ENCODE measurements at places on chromosomes 6 and 20. TPM values are rescaled to one million over a fixed set of nuclear protein-coding genes. Genes with fewer than 3 reads are reported as not detected.
A peak's percentile ranks its signal among the peaks of the same experiment; 100 is the strongest.

The C6orf58 gene
- not detected for polyA plus RNA-seq

DNA sequence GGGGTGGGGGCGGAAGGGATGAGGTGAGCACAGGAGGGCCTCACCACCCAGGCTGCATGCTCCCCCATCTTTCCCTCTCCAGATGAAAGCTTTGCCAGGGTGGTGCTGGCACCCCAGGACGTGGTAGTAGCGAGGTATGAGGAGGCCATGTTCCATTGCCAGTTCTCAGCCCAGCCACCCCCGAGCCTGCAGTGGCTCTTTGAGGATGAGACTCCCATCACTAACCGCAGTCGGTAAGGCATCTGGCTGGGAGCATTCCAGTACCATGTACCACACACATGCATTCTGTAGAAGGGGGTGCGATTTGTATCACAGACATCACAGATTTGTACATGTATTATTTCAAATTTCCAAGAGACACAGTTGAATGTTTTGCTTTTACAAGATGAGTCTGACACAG lies 40.6 kb upstream of the SRF start:
- H3K36me3 ChIP-seq, result peaks cover 32% of the 10 kb centered on the region
- H3K27ac ChIP-seq, result no peak overlapping the region
- DNase-seq, result no peak
- H3K4me3 ChIP-seq, result no peak overlapping the region

DNA sequence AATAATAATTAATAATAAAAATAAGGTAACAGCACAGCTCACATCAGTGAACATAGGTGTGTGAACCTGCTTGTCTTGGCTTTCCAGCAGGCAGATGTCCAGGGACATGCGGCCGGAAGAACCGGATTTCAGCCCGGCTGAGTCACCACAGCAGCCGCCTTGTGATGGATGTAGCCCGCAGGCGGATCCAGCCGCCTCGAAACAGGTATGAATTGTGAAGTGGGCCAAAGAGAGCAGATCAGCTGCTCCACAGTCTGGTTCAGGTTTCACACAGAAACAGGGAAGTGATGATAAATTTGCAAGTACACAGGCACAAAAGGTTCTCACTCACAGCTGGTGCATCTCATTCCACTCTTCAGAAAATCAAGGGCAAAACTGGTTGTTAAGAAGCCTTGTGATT lies 55.1 kb downstream of the ID4 start:
- no peaks in the 10 kb centered on the region for H3K27me3 ChIP-seq
- no peak overlapping the region for H3K4me3 ChIP-seq
- H3K36me3 ChIP-seq, result no peaks in the 10 kb centered on the region
- no peak for DNase-seq
- H3K4me1 ChIP-seq, result no peaks in the 10 kb centered on the region
- H3K27ac ChIP-seq, result no peak overlapping the region

GRCh38 chr20:32333988-32334885 lies 23.9 kb upstream of the ASXL1 start:
- H3K27ac ChIP-seq, result no peak overlapping the region
- no peaks in the 10 kb centered on the region for H3K27me3 ChIP-seq
- no peak for DNase-seq
- peaks cover 17% of the 10 kb centered on the region for H3K36me3 ChIP-seq

The C20orf202 gene
- polyA plus RNA-seq, result not detected

The NMBR gene
- not detected for polyA plus RNA-seq

The RNF144B gene
- 0.44 TPM for polyA plus RNA-seq

GRCh38 chr6:114997813-114998292 lies 655.0 kb upstream of the HS3ST5 start:
- no peak overlapping the region for H3K27ac ChIP-seq
- no peaks in the 10 kb centered on the region for H3K4me1 ChIP-seq
- no peaks in the 10 kb centered on the region for H3K27me3 ChIP-seq
- H3K4me3 ChIP-seq, result no peak overlapping the region

GRCh38 chr6:63418741-63419140 lies 99.0 kb upstream of the LGSN start:
- no peaks in the 10 kb centered on the region for H3K27me3 ChIP-seq
- no peaks in the 10 kb centered on the region for H3K4me1 ChIP-seq
- DNase-seq, result no peak

The SNX21 gene
- polyA plus RNA-seq, result 19.2 TPM

DNA sequence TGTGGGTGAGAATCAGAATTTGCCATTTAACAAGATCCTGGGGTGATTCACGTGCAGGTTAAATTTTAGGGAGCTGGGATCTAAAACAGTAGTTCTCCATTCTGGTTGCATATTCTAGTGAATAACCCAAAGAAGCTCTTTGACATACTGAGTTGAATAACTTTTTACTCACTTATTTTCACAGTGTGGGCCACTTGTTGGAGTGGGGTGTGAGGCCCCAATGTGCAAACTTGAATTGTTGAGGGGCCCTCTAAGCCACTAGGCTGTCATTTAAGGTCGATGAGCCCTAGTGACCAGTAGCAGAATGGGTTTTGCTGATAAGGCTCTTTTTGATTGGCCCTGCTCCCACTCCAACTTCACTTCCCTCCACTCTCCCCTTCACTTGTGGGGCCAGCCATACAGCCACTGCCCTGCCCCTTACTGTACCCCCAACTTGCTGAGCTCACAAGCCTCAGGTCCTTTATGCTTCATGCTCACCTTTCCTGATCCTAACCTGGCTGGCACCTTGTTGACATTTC lies 33.6 kb upstream of the RIPOR2 start:
- H3K27ac ChIP-seq, result no peak overlapping the region
- no peak overlapping the region for H3K4me3 ChIP-seq
- no peak for DNase-seq
- H3K27me3 ChIP-seq, result no peaks in the 10 kb centered on the region
- H3K4me1 ChIP-seq, result no peaks in the 10 kb centered on the region

The SOX18 gene
- polyA plus RNA-seq, result not detected

The BTNL2 gene
- polyA plus RNA-seq, result not detected

GRCh38 chr20:37994512-37994911 lies 38.7 kb downstream of the TTI1 start:
- no peak overlapping the region for H3K4me3 ChIP-seq
- peaks cover 32% of the 10 kb centered on the region for H3K36me3 ChIP-seq
- H3K4me1 ChIP-seq, result peaks cover 25% of the 10 kb centered on the region
- DNase-seq, result peak; percentile 64

The GTF3C6 gene
- polyA plus RNA-seq, result 32.5 TPM

The NKX2-2 gene
- polyA plus RNA-seq, result not detected

- no peak overlapping the region for H3K27ac ChIP-seq
- no peak overlapping the region for H3K4me3 ChIP-seq
- H3K27me3 ChIP-seq, result no peaks in the 10 kb centered on the region
Measured at GRCh38 chr6:129659167-129659566, 50.8 kb downstream of the ARHGAP18 start.

DNA sequence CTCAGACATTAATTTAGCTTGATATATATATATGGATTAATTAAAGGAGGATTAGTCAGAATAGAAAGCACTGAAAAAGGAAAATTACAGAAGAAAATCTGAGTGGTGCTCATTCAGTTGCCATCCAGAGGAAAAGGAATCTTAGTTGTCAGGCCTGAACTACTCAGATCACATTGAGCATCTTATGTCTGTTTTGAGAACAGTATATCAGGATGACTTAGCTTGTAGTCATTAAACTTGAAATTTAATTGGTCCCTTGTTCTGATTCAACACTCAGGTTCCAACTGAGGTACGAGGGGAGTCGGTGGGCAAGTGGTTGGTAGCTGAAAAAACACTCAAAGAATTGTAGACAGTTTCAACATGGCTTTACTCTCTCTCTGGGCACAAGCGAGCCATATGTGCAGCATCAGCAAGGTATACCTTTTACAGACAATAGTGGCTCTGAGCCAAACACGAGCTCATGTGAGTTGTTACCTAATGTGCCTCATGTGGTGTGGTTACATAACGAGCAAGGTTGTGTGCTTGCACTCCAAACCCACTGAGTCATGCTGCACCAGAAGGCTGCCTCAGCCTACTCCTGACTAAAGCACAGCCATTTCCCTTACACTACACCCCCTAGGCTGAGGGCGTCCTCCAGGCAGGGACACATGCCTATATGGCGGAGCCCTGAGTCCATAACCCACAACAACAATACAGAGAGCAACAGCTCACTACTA lies 73.0 kb upstream of the HMGN3 start:
- no peak for DNase-seq
- no peaks in the 10 kb centered on the region for H3K36me3 ChIP-seq
- no peak overlapping the region for H3K27ac ChIP-seq
- H3K4me3 ChIP-seq, result no peak overlapping the region

The GATA5 gene
- not detected for polyA plus RNA-seq

DNA sequence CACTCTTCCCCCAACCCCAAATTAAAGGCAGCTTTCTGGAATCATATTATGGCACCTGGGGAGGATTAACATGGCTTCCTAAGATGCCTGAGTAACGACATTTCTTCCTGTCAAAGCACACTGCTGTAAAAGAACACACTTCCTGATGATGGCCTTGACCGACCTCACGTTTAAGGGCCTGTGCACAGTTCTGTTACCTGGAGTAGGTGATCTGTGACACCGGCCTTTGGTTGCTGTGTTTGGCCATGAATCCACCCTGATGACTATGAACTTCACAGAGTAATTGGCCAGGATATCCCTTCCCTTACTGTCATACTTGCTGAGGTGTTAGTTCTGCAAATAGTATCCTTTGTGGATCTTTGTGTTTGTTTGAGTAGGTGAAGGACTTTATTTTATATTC lies 45.8 kb downstream of the PLCB4 start:
- DNase-seq, result no peak
- peaks cover 13% of the 10 kb centered on the region for H3K4me1 ChIP-seq
- H3K27me3 ChIP-seq, result no peaks in the 10 kb centered on the region
- H3K4me3 ChIP-seq, result no peak overlapping the region
- no peaks in the 10 kb centered on the region for H3K36me3 ChIP-seq

The SLA2 gene
- polyA plus RNA-seq, result not detected

All from IMR-90 (cell line).